ENCODE measurements at places on chromosomes 16 and 17. TPM values are rescaled to one million over a fixed set of nuclear protein-coding genes. Genes with fewer than 3 reads are reported as not detected.

The CTRB1 gene
- 0.75 TPM for total RNA-seq

The SPNS2 gene
- 5.0 TPM for total RNA-seq

DNA sequence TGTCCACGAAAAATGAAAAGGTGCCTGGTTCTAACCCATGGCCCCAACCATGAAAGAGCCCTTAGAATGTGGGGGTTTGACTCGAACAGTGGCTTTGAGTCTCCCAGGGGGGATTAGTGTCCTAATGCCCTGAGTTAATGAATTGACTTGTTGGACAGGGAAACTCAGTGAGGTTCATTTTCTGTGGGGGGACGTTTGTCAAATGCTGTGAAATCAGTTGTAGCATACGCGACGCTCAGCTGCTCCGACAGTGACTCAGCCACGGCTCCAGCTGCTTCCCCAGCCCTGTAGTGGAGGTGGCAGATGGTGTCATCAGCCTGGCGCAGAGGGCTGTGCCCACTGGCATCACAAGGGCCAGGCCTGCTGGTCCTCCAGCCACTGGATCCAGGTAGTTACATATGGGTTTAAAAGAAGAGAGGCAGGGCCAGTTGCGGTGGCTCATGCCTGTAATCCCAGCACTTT lies 3.9 kb upstream of the TMEM235 start:
- H3K27me3 ChIP-seq = peaks cover 26% of the 10 kb centered on the region
- peaks cover 6% of the 10 kb centered on the region for H3K36me3 ChIP-seq
- peaks cover 55% of the 10 kb centered on the region for H3K4me1 ChIP-seq
- DNase-seq = peak; percentile 67

- no peak overlapping the region for H3K27ac ChIP-seq
- peaks cover 5% of the 10 kb centered on the region for H3K36me3 ChIP-seq
- peaks cover 8% of the 10 kb centered on the region for H3K4me1 ChIP-seq
- no peak overlapping the region for H3K4me3 ChIP-seq
- H3K27me3 ChIP-seq = peaks cover 15% of the 10 kb centered on the region
- no peak for DNase-seq
Measured at GRCh38 chr16:85081038-85081437, 31.2 kb downstream of the CIBAR2 start.

DNA sequence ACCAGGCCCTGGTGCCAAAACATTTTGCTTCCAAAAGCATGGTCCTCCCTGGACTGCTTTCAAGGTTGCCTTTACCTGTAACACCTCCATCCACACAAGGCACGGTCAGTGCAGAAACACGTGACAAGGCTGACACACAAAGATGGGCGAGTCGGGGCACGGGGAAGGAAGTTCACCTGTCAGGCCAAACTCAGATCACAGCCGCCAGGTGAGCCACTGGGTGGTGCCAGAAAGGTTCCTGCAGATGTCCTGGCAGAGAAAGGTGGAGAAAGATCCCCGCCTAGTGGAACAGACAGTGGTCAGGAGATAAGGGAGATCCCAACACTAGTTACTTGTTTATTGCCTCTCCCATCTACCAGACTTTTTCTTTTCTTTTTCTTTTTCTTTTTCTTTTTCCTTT lies 155.3 kb downstream of the AIPL1 start:
- no peaks in the 10 kb centered on the region for H3K4me1 ChIP-seq
- H3K27me3 ChIP-seq = no peaks in the 10 kb centered on the region
- no peak overlapping the region for H3K27ac ChIP-seq

GRCh38 chr17:45371414-45372324 lies 54.8 kb upstream of the MAP3K14 start:
- H3K27ac ChIP-seq = peak overlapping the region; percentile 79
- H3K4me3 ChIP-seq = peak overlapping the region; percentile 17
- DNase-seq = peak; percentile 84
- peaks cover 28% of the 10 kb centered on the region for H3K4me1 ChIP-seq
- peaks cover 3% of the 10 kb centered on the region for H3K27me3 ChIP-seq
- H3K36me3 ChIP-seq = no peaks in the 10 kb centered on the region

DNA sequence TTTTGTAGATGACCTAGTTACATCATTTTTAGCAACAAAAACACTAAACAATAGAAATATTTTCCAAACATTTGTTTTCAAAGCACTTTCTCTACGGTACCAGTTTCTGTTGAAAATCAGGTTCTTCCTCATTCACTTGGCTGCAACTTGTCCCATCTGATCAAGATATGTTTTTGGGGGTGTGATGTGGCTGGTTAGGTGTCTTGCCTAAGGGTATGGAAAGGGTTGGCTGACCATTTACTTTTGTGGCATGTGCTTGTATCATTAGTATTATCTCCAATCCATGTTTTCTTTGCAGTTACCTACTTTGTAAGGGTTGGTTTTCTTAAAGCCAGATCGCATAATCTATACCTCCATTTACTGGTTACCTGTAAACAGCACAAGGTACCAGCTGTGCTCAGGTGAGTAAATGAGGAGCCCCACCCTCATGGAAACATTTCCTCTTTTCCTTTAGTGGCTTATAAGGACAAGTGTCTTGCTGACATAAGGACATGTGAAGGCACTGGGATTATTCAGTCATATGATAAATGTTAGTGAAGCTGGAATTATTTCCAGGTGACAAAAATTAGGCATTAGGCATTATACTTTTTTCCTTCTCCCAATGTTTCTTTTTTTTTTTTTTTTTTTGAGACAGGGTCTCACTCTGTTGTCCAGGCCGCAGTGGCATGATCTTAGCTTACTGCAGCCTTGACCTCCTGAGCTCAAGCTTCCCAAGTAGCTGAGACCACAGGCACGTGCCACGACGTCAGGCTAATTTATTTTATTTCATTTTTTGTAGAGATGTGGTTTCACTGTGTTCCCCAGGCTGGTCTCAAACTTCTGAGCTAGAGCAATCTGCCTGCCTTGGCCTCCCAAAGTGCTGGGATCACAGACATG lies 162.0 kb downstream of the CCDC182 start:
- no peaks in the 10 kb centered on the region for H3K36me3 ChIP-seq
- H3K4me1 ChIP-seq = peaks cover 36% of the 10 kb centered on the region
- peaks cover 37% of the 10 kb centered on the region for H3K27me3 ChIP-seq

DNA sequence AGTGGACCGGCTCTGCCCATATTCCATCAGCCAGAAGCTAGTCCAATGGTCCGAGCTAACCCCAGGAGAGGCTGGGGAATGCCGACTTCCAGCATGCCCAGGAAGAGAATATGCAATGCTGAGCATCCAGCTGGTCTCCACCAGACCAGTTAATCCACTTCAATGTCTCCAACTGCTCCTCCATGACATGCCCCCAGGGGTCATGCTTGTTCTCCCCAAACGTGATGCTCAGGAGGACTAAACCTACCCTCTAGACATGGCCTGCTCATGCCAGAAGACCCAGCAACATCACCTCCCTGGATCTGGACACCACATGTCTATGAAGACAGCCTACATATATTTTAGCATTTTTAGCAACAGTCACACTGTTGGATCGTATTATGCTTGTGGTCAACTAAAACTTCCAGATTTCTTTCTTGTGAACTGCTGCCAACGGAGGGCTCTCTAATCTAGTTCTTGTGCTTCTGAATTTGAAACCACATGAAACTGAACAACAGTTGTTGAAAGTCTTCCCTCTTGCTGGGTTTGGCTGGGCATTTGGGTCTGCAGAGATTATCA lies 245.1 kb downstream of the SOX9 start:
- no peaks in the 10 kb centered on the region for H3K36me3 ChIP-seq
- peaks cover 5% of the 10 kb centered on the region for H3K27me3 ChIP-seq
- H3K27ac ChIP-seq = no peak overlapping the region
- DNase-seq = no peak
- no peak overlapping the region for H3K4me3 ChIP-seq
- H3K4me1 ChIP-seq = no peaks in the 10 kb centered on the region

DNA sequence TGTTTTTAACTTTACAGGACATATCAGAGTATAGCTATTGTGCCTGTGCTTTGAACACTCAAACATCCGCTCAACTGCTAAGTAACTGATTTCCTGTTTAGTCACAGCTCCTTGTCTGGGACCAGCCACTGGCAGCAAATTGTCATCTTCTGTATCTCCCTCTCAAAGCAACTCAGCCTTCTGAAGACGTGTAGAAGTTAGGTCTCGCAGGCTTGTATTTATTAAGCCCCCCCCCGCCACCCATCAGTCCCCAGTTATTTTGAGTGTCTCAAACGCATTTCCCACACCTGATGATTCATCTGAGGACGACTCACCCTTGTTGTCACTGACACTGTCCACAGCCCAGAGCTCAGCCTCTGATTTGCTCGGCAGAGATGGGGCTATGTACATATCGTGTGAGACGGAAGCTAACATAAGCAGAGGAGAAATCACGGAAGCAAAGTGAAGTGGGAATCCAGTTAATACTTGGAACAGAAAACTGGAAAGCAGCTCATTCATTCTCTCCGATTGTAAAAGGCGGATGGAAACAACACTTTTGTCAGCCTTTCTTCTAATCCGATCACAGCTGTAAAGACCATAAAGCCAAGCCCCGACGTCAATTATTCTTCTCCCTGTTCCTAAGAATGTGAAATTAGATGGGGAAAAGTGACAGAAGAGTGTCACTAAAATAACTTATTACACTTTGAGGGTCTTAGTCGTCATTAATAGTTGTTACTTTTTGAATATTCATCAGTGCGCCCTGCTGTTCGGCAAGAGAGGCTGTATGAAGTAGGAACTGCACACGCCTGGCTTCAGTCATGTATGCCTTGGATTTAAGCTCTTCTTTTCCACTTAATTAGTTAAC lies 64.2 kb downstream of the PITPNC1 start:
- no peak overlapping the region for H3K4me3 ChIP-seq
- no peaks in the 10 kb centered on the region for H3K36me3 ChIP-seq
- peak overlapping the region; percentile 79 for H3K27ac ChIP-seq
- peak; percentile 47 for DNase-seq
- peaks cover 15% of the 10 kb centered on the region for H3K4me1 ChIP-seq
- no peaks in the 10 kb centered on the region for H3K27me3 ChIP-seq
